ENCODE measurements at places on chromosomes 16 and 17.

DNA sequence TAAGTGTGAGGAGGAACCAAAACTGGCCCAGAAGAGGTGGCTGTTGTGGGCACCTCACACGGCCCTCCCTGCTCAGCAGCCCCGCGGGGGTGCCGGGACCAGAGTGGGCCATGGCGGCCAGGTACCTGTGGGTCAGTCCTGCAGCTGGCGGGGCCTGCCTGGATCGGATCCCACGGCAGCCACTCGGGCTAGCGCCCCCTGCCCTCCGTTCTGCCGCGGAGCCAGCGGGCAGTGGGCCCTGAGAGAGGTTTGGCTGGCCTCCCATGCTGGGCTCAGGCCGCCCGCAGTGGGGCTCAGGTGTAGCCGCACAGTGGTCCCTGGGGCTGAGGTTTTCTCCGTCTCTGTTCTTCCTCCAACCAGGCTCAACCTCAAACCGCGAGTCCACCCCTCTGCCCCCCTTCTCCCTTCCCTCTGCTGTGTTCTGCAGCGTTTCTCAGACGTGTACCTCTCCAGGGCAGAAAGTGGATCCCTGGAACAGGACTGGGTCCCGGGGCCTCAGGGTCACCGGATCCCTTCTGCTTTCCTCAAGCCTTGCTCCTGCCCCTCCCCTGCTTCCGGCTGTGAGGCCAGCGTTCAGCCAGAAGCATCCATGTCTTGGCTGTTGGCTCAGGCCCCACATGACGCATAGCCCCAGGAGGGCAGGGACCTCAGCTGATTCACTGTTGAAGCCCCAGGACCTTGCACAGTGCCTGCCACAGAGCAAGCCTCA lies 28.6 kb upstream of the ITGA3 start:
- DNase-seq = peak; percentile 9

- no peak for DNase-seq
Observed at GRCh38 chr16:74605746-74606520, 981 bp downstream of the GLG1 start.

DNA sequence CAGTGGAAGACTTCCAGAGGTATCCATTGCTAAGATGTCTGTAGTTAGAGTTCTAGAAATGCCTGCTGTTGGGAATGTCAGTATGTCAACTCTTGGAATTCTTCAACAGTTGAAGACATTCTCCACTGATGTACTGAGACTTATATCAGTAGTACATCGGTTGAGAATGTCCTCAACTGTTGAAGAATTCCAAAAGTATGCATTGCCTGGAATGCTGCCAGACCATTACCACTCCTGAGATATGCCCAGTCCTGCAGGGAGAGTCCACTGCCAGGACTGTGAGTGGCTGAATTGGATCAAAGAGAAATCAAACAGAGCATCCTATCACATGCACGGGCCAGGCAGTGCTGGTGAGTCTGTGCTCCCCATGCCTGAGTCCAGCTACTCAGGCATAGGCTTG lies 42.0 kb downstream of the IL21R start:
- no peak for DNase-seq

DNA sequence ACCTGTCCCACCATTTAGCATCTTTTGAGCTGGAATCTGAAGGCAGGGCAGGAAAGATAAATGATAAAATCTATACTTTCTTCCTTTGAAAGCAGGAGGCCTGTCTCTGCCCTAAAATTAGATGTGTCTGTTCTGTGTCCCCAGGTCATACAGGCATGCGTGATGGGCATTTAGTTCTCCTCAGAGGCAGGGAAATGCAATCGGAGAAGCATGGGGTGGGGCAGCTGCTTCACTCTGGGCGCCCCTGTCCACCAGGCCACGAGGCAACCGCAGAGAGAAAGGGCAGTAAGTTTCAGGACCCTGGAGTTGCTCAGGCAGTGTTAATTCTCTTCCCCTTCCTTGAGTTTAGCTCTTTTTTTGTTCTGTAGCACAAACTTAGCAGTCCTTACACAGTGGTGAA lies 25.1 kb downstream of the CLUAP1 start:
- no peak for DNase-seq

- DNase-seq = no peak
Observed at GRCh38 chr17:63382826-63383225, 63.3 kb downstream of the CYB561 start.

DNA sequence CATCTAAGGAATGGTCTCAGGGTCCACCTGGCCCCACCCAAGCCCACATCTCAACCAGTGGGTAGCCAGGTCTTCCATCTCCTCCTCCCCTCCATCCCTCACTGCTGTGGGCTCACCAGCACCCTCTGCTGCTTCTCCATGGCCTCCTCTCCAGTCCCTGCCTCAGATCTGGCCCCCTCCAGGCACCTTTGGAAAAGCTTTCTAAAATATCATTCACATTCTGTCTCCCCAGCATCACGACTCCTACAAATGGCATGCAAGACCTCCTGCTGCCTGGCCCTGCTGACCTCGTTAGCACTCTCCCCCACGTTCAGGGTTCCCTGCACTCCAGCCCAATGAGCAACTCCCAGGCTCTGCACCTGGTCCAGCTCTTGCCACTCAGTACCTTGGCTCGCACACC lies 13.7 kb downstream of the GLP2R start:
- DNase-seq = no peak

- peak; percentile 16 for DNase-seq
Observed at GRCh38 chr17:78434455-78435329, 56.2 kb downstream of the PGS1 start.

All from SHP77 treated with DMSO at 0.1 percent for 48 hours (cell line).